ENCODE measurements at places on chromosomes 6 and 20. TPM values are rescaled to one million over a fixed set of nuclear protein-coding genes. Genes with fewer than 3 reads are reported as not detected.

The C6orf132 gene
- total RNA-seq, result 6.0 TPM

The DUSP15 gene
- total RNA-seq, result 6.0 TPM

The GRIK2 gene
- 38.5 TPM for total RNA-seq

The GPR63 gene
- 14.2 TPM for total RNA-seq

The GATA5 gene
- 0.48 TPM for total RNA-seq

The HAO1 gene
- not detected for total RNA-seq

The LIME1 gene
- total RNA-seq, result 1.2 TPM

The RAET1L gene
- not detected for total RNA-seq

The RHAG gene
- not detected for total RNA-seq

The TINAG gene
- total RNA-seq, result 0.24 TPM

The PACRG gene
- total RNA-seq, result 0.96 TPM

The SMLR1 gene
- total RNA-seq, result 0.72 TPM

The PYGB gene
- 56.6 TPM for total RNA-seq

The BEND6 gene
- total RNA-seq, result 21.7 TPM

The HLA-DPB1 gene
- total RNA-seq, result 1.7 TPM

The CLDN20 gene
- 2.2 TPM for total RNA-seq

The TGIF2 gene
- total RNA-seq, result 6.0 TPM

The DPPA5 gene
- total RNA-seq, result not detected

The RSPH4A gene
- total RNA-seq, result 5.1 TPM

The MMS22L gene
- total RNA-seq, result 33.2 TPM

The MYCT1 gene
- total RNA-seq, result 3.1 TPM

The DNPH1 gene
- total RNA-seq, result 20.9 TPM

The HLA-A gene
- total RNA-seq, result 206 TPM

The PRDM13 gene
- total RNA-seq, result 1.2 TPM

The SNAP91 gene
- 0.72 TPM for total RNA-seq

The MLIP gene
- total RNA-seq, result 2.9 TPM

The FAM83D gene
- total RNA-seq, result 5.3 TPM

The FOXQ1 gene
- total RNA-seq, result not detected

The PTK6 gene
- 1.2 TPM for total RNA-seq

The LHFPL5 gene
- 0.24 TPM for total RNA-seq

The MEP1A gene
- total RNA-seq, result 2.2 TPM

The RIMS4 gene
- total RNA-seq, result 2.9 TPM

The HLA-G gene
- total RNA-seq, result not detected

The OVOL2 gene
- not detected for total RNA-seq

The OTOR gene
- 1.7 TPM for total RNA-seq

The MCHR2 gene
- 12.8 TPM for total RNA-seq

The PTPRK gene
- 15.6 TPM for total RNA-seq

The ZFP64 gene
- total RNA-seq, result 5.5 TPM

Measured in umbilical cord (tissue), 2 donors.